K562 (cell line): ENCODE measurements at places on chromosomes 1 and 21.

GRCh38 chr1:214976665-214977064 is 105.9 kb upstream of the KCNK2 start:
- no peak for DNase-seq

- no peak for DNase-seq
Observed at GRCh38 chr1:84116558-84116957, 27.5 kb upstream of the PRKACB start.

DNA sequence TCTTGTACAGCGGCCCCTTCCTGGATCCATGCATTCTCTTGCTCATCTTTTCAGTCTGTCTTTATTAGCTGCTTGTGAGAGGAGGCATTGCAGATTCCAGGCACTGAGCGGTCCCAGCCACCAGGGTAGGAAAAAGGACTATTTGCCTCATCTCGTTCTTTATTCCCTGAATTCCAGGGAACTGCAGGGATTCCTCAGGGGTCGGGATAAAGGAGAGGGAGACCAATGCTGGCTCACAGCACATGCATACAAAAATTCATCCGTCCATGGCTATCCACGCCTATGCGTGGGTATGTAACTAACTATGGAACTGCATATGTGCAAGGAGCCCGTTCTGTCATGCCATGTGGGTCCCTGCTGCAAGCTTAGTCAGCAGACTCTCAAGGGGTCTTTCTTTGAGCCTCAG is 879 bp upstream of the PLPPR5 start:
- DNase-seq, result no peak

GRCh38 chr1:86502721-86503405 is 34.1 kb downstream of the CLCA1 start:
- no peak for DNase-seq

DNA sequence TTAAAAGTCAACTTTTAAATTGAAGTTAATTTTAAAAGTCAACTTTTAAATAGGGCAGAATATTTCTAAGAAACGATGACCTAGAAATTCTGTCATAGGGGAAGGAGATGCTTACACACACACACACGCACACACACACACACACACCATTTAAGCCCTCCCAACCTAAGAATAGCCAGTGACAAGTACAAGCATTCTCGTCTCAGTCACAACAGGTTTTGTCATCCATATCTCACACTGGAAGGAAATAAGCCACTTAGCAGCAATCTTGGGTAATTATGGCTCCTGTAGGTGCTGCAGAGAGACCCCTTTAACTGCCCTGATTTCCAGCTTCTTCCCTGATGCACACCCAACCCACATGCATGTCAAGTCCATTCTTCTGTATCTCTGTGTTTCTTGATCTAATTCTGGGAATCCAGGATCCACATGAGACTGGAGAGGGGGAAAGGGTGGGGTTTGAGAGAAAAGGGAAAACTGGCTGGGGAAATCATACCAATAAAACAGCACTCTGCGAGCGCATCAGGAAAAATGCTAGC is 338.1 kb downstream of the PAPPA2 start:
- DNase-seq, result no peak

DNA sequence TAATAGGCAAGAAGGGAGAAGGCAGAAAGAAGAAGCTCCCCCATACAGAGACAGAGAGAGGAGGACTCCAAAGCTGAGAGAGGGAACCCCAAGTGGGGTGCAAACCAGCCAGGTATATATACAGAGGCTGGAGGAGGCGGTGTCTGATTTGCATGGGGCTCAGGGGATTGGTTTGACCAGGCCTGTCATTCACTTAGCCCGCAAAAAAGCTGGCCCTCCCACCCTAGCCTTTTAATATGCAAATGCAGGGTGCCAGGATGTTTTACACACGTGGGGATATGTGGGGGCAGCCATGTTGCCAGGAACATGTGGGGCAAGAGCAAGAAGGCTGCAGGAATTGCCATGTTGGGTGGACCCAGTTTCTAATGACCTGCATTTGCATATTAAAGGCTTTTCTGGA is 37.0 kb upstream of the TENT5B start:
- peak; percentile 57 for DNase-seq

DNA sequence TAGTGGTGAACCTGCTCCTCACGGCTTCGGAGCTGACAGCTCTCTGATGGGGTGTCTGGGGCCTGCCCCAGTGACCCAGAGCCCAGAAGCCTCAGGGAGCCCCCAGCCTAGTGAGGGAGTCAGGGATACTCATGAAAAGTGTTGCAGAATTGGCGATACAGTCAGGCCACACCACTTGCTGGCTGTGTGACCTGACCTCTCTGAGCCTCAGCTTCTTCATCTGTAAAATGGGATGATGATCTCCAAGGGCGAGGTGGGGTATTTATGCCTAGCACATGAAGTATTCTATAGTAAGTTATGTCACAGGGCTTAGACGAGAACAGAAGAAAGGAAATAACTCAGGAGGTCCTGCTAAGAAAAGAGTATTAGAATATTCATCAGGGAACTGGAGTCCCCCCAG is 1.6 kb downstream of the TMEM51 start:
- no peak for DNase-seq

DNA sequence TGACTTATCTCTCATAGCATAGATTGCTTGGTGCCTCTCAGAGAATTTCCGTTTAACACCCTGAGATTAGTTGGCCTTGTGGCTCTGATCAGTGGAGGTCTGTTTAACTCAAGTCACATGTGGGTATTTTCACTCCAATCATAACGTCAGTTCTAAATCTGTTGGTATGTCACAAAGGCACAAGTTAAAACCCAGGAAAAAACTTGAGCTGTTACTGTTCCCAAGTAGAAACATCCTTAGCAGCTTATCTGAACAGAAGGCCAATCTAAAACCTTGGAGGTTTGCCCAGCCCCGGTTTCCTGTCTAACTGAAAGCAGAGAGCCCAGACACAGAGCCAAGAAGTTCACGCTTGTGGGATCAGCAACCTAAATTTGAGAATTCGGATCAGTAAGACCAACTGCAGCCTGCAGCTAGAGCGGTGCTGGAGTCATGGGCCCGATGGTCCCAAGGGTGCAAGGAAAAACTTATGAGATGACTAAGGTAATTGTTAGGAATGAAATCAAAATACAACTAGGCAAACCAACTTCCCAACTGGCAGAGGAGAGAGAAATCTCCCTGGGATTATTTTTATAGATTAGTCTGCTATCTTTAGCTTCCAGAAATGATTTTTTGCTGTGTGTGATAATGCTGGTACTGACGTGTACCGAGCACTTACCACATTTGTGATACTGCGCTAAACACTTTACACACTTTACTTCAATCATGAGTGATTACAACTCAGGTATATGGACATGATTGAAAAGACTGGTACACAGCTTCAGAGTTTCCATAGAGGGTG is 90.2 kb upstream of the C1orf21 start:
- no peak for DNase-seq

DNA sequence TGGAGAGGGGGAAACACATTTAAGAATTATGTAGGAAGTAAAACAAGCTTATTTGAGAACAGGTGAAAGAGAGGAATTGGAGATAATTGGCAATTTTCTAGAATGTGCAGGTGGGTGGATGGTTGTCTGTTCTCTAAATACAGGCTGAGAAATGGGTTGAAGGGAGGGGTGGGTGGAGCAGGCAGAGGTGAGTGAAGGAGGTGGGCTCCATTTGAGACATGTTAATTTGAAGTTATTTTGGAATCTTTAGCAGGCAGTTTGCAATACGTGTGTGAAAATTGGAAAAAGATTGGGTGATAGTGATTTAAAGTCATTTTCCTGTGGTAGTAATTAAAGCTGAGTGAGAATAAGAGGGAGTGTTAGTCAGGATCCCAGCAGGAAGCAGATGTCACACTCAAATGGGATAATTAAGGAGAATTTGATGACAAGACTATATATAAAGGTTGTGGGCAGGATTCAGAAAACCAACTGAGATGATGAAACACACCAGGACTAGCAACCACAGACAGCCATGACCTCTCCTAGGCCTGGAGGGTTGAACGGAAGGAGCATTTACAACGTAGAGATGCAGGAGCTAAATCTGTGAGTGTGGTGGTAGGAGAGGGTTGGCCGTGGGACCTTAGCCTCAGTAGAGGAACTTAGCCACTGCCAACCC is 40.6 kb downstream of the CHRM3 start:
- no peak for DNase-seq

- no peak for DNase-seq
Observed at GRCh38 chr1:10667861-10668761, 128.3 kb downstream of the CASZ1 start.

- DNase-seq, result no peak
Observed at GRCh38 chr1:13756557-13757315, 56.7 kb downstream of the PRDM2 start.
